ENCODE measurements at places on chromosomes 12 and 14.

DNA sequence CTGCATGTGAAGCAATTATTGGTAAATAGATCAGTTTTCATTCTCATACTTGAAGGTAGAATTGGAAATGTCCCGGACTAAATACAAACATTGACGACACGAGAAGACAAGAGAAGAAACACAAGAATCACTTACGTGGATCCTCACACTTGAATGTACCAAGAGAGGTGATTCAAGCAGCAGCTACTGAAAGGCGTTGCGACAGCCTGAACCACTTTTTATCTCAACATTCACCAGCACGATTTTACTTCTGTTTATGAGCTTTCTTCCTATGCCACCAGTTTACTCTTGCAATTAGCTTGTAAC lies 3.6 kb upstream of the FZD10 start:
- no peak for DNase-seq

- DNase-seq = peak; percentile 38
Measured at GRCh38 chr14:72904840-72905561, 11.1 kb upstream of the DPF3 start.

GRCh38 chr12:128790221-128790620 lies 33.5 kb downstream of the SLC15A4 start:
- DNase-seq = no peak

DNA sequence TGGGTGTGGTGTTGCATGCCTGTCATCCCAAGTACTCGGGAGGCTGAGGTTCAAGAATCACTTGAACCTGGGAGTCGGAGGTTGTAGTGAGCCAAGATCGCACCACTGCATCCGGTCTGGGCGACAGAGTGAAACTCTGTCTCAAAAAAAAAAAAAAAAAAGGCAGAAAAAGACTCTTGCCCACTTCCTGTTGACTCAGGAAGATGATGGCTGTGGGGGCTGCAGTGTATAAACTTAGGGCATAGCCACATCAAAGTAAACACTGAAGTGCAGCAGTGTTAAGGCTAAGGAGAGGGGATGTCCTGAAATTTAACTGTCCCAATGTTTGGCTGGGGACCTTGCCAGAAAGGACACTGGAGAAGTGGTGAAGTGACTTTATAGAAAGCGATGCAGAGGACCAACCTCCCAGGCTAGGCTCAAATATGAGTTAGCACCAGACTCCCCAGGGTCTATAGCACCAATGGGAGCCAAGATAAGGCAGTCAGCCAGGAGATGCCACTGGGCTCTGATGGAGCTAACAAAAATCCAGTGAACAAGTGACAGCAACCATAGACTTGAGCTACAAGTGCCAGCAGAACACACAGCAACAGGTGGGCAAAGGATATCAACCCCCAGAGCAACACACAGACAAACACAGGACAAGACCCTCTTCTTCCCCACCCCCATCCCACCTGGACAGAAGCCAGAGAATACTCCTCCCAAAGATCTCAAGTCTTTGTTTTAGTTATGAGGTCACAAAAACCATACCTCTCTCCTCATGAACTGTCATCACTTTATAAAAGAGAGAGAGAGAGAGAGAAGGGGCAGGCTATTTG lies 28.0 kb downstream of the NELL2 start:
- peak; percentile 58 for DNase-seq

GRCh38 chr14:97891515-97891914 lies 1094.3 kb downstream of the VRK1 start:
- DNase-seq = no peak

- DNase-seq = no peak
Measured at GRCh38 chr12:50647479-50647878, 116.4 kb upstream of the ATF1 start.

Measured in activated CD8-positive, alpha-beta memory T cell treated with anti-CD3 and anti-CD28 coated beads for 4 hours (primary cell).